Activated T-cell treated with anti-CD3 and anti-CD28 coated beads, Interleukin-2, amount 50 U/mL, for 48 hours (primary cell): ENCODE measurements at places on chromosomes 13 and 19.
A peak's percentile ranks its signal among the peaks of the same experiment; 100 is the strongest.

GRCh38 chr19:1825909-1826556 lies 14.0 kb upstream of the ATP8B3 start:
- peak; percentile 84 for DNase-seq

DNA sequence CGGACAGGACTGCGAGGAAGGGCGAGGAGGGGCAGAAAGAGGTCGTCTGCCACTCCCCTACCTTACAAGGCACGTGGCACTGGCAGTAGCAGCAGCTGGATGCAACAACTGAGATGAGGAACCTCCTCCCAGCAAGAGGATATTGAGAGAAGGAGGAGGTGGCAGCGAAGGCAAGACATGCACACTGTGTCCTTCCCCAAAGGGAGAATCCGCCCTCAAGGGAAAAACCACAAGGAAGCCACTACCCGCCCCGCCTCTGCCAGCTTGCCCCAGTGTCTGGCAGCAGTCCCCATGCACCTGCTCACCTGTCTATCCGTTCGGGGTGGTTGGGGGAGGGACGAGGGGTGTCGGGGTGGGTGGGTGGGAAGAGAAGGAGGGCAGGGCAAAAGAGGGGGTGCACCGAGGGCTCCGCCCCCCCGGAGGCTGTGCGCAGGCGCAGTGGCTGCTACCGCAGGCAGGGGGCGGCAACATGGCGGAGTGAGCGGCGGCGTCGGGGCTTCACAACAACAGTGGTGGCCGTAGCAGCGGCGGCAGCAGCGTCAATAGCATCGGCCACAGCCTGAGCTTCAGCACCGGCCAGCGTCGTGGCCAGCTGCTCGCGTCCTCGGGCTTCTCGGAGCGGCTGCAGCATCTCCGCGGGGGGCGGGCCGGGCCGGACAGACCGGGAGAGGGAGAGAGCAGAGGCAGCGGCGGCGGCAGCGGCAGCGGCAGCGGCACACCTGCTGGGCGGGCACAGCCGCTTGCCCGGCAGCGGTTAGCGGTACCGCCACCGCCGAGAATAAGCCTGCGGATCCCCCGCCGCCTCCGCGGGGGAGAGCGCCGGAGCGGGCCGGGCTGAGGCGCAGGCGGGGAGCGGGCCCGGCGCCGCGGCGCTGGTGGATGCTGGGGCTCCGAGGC lies at the start of gene NBEA:
Gene NBEA (plus strand): TSS at position 436 of the 897 bp plus-strand sequence. CDS start 551 bp downstream, outside the sequence.
- peak; percentile 84 for DNase-seq

DNA sequence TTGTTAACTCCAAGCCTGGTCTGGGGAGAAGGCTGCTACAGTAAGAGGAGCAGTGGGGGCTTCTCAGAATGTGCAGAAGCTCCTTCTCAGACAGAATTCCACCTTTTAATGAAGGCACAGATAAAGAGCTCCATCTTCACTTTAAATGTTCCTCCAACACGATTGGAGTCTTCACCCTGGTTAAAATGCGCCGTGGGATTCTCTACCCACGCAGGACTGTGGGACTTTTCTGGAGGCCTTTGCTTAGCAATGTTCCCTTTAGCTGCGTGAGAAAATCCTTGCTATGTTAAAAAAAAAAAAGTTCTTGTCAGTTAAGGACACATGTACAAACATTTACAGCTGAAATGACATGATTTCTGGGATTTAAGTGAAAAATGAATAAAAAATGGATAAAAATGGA lies 546.3 kb downstream of the MYO16 start:
- no peak for DNase-seq

GRCh38 chr19:21147540-21147939 lies 5.7 kb downstream of the ZNF431 start:
- no peak for DNase-seq

GRCh38 chr13:43196750-43197370 lies 173.5 kb downstream of the DNAJC15 start:
- no peak for DNase-seq
